Kidney tubule cell (primary cell): ENCODE measurements at places on chromosomes 4 and X.

GRCh38 chr4:2260344-2261109 is 1.4 kb downstream of the MXD4 start:
- peak; percentile 11 for DNase-seq

GRCh38 chr4:174859904-174860303 is 30.9 kb upstream of the GLRA3 start:
- no peak for DNase-seq

DNA sequence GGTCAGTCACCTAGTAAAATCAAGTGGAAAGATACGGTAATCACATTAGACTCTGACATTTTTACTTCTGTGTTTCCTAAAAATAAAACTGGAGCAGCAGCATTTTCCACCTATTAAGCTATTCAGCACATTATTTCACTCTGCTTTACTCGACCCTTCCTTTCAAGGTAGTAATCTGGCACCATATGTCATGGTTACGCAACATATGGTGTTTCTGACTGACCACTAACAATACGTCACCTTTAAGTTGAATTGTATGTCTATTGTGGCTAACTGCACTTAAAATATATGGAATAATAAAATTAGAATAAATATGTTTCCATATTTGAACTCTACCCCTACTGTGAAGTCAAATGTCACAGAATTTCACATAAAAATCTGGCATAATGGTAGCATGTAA is 168.8 kb downstream of the CDS1 start:
- DNase-seq = no peak

- DNase-seq = peak; percentile 94
These were observed 169.8 kb downstream of the BTC start for GRCh38 chr4:74624351-74625151.

DNA sequence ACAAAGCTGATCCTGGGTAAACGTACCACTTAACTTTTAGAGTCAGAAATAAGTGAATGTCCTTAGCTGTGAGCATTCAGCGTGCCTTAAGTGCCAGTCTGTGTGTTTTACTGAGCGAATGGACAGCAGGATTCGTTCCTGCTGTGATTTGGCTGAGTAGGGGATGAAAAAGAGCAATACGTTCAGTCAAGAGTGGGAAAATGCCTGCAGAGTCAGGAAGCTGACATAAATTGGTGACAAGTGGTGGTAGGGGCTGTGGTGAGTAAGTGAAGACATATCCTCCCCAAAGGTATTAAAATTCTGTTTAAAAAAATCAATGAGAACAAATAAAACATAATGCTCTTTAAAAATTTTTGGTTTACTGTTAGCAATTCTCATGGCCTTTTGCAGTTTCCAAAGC is 56.6 kb upstream of the TNIP3 start:
- no peak for DNase-seq

- peak; percentile 98 for DNase-seq
These were observed 93.7 kb upstream of the TRPC3 start for GRCh38 chr4:122045533-122045932.

GRCh38 chr4:153755186-153755585 is 4.6 kb downstream of the RNF175 start:
- DNase-seq = no peak

- DNase-seq = no peak
These were observed 142.7 kb upstream of the MAP3K15 start for GRCh38 chrX:19658030-19658429.

DNA sequence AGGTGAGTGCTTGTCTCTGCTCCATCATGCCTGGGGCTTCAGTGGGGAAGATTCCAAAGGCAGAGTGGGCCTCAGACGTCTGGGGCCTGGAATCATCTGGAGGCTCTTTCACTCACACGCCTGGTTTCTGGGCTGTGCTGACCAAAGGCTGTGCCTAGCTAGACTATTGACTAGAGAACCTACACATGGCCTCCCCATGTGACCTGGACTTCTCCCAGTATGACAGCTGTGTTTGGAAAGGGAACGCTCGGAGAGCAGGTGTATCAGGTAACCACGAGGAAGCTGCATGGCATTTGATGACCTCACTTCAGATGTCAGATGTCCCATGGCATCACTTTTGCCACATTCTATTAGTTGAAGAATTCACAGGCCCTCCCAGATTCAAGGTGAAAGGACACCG is 51.0 kb downstream of the ADGRL3 start:
- DNase-seq = peak; percentile 2

DNA sequence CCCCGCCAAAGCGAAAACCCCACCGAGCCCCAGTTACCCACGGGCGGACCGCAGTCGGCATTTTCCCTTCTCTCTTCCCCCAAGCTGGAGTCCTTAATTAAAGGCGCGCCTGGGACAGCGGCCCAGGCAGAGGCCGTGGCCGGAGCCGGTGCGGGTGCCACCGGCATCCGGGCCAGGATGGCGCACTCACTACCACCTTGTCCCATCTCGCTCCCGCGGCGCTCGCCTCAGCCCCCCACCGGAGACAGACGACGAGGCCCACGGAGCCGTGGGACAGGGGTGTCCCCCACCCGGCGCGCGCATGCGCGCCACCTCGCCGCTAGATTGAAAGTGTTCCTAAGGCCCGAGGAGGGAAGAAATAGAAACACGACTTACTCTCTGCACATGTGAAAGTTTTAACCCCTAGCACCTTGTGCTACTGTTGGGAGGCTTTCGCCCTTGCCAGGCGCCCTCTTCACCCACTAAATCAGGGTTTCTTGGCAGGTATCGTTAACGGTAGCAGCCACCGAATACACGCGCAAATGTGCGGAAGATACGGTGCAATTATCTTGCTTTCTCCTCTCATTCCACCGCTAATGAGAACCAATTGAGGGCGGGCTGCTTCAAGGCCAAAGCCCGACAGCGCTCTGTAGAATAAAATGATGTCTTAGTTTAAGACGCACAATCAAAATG is 64.3 kb upstream of the CCDC160 start:
- DNase-seq = no peak

DNA sequence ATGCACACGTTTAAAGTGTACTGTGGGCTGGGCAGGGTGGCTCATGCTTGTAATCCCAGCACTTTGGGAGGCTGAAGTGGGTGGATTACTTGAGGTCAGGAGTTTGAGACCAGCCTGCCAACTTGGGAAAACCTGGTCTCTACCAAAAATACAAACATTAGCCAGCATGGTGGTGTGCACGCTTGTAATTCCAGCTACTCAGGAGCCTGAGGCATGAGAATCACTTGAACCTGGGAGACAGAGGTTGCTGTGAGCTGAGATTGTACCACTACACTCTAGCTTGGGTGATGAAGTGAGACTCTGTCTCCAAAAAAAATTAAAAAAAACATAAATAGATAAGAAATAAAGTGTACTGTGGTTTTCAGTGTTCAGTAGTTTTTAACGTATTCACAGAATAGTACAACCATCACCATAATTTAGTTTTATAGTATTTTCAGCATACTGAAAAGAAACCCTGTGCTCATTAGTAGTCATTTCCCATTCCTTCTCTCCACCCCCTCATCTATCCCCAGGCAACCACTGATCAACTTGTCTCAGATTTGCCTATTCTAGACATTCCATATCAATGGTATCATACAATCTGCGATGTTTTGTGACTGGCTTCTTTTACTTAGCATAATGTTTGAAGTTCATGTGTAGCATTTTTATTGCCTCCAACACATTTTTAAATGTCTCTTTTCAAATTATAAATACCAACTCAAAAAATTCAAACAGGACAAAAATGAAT is 19.1 kb downstream of the SLAIN2 start:
- peak; percentile 59 for DNase-seq

DNA sequence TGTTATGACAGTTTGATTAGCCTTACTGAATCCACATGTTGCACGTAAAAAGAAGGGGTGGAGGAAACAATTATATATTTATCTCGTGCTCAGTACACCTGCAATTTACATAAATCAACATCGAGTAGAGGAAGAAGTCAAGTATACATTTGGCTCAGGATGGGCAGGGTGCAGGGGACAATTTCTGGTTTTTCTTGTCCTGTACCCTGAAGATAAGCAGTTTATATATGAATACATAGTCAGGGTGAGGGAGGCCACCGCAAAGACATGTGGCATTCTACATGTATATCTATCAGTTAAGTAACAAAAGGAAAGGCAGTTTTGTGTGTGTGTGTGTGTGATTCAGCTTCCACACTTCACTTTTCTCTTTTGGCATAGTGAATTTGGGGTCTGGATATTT is 11.1 kb upstream of the EREG start:
- DNase-seq = no peak

DNA sequence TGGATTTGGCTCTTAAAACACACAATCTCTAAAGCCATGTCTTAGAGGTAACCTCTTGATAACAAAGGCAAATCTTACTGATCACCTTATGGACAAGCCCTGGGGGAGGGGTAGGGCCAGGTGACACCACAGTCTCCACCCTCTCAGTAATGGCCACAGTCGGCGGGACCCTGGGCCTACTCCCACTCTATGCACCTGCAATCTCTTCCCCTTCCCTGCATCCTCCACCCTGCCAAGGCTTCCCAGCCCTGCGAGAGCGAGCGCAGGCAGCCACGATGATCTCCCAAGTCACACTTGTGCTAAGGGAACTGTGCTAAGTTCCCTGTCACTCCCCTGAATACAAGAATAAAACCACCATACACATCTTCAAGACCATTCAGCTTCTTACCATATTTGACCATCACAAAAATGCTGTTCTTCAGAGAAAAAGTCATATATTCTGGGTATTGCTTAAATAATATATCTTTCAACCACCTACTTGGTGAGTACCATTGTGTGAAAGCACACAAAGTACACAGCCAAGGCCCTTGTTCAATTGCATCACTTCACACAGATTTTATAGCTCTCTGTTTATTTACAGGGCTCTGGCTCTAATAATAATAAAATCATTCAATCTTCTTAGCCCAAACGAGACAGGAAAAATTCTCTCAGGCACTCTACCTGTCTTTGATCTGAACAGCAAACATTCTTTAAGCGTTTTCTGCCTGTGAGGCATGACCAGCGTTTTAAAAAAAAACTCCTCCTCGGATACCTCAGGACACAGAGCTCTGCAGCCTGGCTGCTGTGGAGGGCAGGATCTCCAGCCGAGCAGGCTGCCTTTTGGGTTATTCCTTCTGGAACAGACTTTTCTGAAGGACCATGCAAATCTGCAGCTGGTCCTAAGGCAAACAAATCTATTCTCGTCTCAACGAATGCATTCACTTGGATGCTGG is 115.7 kb upstream of the MAP3K15 start:
- no peak for DNase-seq

DNA sequence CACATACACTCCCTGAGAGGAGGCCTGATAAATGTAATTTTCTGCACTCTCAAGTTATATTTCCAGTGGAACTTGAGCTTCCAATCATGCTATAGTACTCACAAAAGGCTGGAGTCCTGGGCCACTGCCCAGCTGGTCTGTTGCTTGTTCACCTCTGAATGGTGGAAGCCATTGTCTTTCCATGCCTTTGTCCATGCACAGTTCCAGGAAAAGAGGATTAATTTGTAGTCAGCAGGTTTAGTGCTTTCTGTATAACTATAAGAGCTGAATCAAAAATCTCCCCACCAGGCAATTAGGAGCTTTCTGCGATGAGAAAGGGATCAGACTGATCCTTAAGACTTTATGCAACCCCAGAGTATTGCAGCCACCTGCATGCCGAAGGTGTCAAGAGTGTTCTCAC is 195.4 kb upstream of the PGRMC2 start:
- no peak for DNase-seq

DNA sequence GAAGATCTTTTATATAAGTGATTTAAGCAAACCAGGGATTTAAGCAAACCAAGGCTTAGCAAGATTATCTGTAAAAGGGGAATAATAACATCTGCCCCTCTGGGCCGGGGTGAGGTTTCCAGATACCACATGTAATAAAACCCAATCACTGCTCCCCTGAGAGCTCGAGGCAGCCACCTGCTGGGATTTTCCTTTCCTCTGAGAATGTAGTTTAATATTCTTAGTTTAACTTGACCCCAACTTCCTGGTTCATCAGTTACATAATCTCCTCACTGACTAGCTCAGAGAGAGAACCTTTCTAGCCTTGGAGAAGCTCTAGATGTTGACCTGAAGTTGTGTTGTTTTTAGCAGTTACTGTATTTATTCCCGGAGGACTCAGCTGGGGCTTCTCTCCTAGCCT is 322.4 kb downstream of the ARHGAP10 start:
- DNase-seq = peak; percentile 50
